Smooth muscle cell of the coronary artery (primary cell): ENCODE measurements at places on chromosomes 12 and 14. TPM values are rescaled to one million over a fixed set of nuclear protein-coding genes. Genes with fewer than 3 reads are reported as not detected.

Gene RGS6
- under 0.01 TPM in 1 of 2 replicates, not detected in the other for total RNA-seq

Gene PTHLH
- total RNA-seq, result 0.83 and 2.0 TPM in 2 replicates

Gene IRAK3
- 2.4 and 8.7 TPM in 2 replicates for total RNA-seq

Gene SAMD15
- total RNA-seq, result 1.4 and 2.0 TPM in 2 replicates

Gene KRT7
- 5.4 and 533 TPM in 2 replicates for total RNA-seq

Gene HOXC4
- total RNA-seq, result not detected in 2 replicates

Gene ZBTB1
- 23.3 and 28.3 TPM in 2 replicates for total RNA-seq

Gene GPD1
- 0.30 and 0.47 TPM in 2 replicates for total RNA-seq

Gene BCAT1
- total RNA-seq, result 73.4 and 81.8 TPM in 2 replicates

Gene OLR1
- total RNA-seq, result not detected in 2 replicates

Gene KLRC2
- not detected in 2 replicates for total RNA-seq
